ENCODE measurements at places on chromosomes 5 and 9. TPM values are rescaled to one million over a fixed set of nuclear protein-coding genes. Genes with fewer than 3 reads are reported as not detected.

- no peak overlapping the region for H3K27ac ChIP-seq
- H3K4me3 ChIP-seq = no peak overlapping the region
- no peaks in the 10 kb centered on the region for H3K4me1 ChIP-seq
- DNase-seq = no peak
- H3K27me3 ChIP-seq = peaks cover 31% of the 10 kb centered on the region
Observed at GRCh38 chr5:111063709-111064322, 7.7 kb upstream of the TSLP start.

- no peaks in the 10 kb centered on the region for H3K36me3 ChIP-seq
- H3K4me3 ChIP-seq = no peak overlapping the region
- H3K27me3 ChIP-seq = peaks cover 12% of the 10 kb centered on the region
Observed at GRCh38 chr5:88108490-88109279, 160.0 kb downstream of the TMEM161B start.

DNA sequence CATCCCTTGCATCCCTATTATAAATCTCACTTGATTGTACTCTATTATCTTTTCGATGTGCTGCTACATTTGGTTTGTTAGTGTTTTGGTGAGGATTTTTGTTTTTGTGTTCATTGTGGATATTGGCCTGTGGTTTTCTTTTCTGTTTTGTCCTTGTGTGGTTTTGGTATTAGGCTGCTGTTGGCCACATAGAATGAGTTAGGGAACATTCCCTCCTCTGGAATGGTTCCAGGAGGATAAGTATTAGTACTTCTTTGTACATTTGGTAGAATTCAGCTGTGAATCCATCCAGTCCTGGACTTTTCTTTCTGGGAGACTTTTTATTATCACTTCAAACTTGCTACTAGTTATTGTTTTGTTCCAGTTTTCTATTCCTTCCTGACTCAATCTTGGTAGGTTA is 287.2 kb downstream of the CWC27 start:
- peaks cover 3% of the 10 kb centered on the region for H3K27me3 ChIP-seq
- no peaks in the 10 kb centered on the region for H3K36me3 ChIP-seq
- H3K27ac ChIP-seq = no peak overlapping the region
- H3K4me3 ChIP-seq = no peak overlapping the region

Gene TAF11L10
- total RNA-seq = not detected

Gene COL23A1
- not detected for total RNA-seq

Data from activated naive CD4-positive, alpha-beta T cell treated with anti-CD3 and anti-CD28 coated beads for 36 hours (primary cell).